ENCODE measurements at places on chromosomes 5 and 9. TPM values are rescaled to one million over a fixed set of nuclear protein-coding genes. Genes with fewer than 3 reads are reported as not detected.

OGN gene
- total RNA-seq, result 28.4 TPM

ARHGEF39 gene
- 0.46 TPM for total RNA-seq

EMB gene
- total RNA-seq, result 43.6 TPM

NADK2 gene
- total RNA-seq, result 31.8 TPM

KIAA0825 gene
- total RNA-seq, result 4.8 TPM

MYORG gene
- total RNA-seq, result 12.0 TPM

BASP1 gene
- 25.2 TPM for total RNA-seq

PCSK1 gene
- 18.5 TPM for total RNA-seq

C9orf43 gene
- total RNA-seq, result 0.33 TPM

PCDHGA8 gene
- 2.4 TPM for total RNA-seq

C5orf46 gene
- total RNA-seq, result not detected

ADAMTS16 gene
- total RNA-seq, result 0.05 TPM

RPP25L gene
- total RNA-seq, result 5.1 TPM

ATP10B gene
- total RNA-seq, result not detected

CCDC187 gene
- total RNA-seq, result not detected

PRKAA1 gene
- total RNA-seq, result 98.8 TPM

TMEM252 gene
- total RNA-seq, result not detected

IER5L gene
- 23.5 TPM for total RNA-seq

CDH12 gene
- not detected for total RNA-seq

IL9 gene
- not detected for total RNA-seq

TPRN gene
- total RNA-seq, result 4.2 TPM

IL5 gene
- not detected for total RNA-seq

LRRC26 gene
- not detected for total RNA-seq

BTNL3 gene
- not detected for total RNA-seq

TSLP gene
- 2.2 TPM for total RNA-seq

GFPT2 gene
- total RNA-seq, result 83.3 TPM

EGFL7 gene
- 118 TPM for total RNA-seq

DRD1 gene
- 0.14 TPM for total RNA-seq

ERAP2 gene
- total RNA-seq, result 4.8 TPM

RASGEF1C gene
- not detected for total RNA-seq

MYOZ3 gene
- 0.57 TPM for total RNA-seq

TPM2 gene
- total RNA-seq, result 3,529 TPM

ZNF483 gene
- 6.9 TPM for total RNA-seq

REEP2 gene
- total RNA-seq, result 12.5 TPM

INSYN2B gene
- 0.19 TPM for total RNA-seq

NUDT12 gene
- 10.0 TPM for total RNA-seq

CDH9 gene
- total RNA-seq, result not detected

PFDN1 gene
- 38.2 TPM for total RNA-seq

THBS4 gene
- 58.2 TPM for total RNA-seq

KCNIP1 gene
- 0.79 TPM for total RNA-seq

KCNT1 gene
- 0.28 TPM for total RNA-seq

SPINK13 gene
- not detected for total RNA-seq

POLR3G gene
- 1.5 TPM for total RNA-seq

SCGB3A2 gene
- not detected for total RNA-seq

FRMPD1 gene
- total RNA-seq, result 0.05 TPM

SLC6A18 gene
- total RNA-seq, result not detected

BRINP1 gene
- total RNA-seq, result 0.86 TPM

NUTM2G gene
- total RNA-seq, result not detected

TNFSF8 gene
- 2.9 TPM for total RNA-seq

GPR150 gene
- 0.23 TPM for total RNA-seq

MRRF gene
- total RNA-seq, result 27.7 TPM

IGIP gene
- total RNA-seq, result 26.6 TPM

TAF11L10 gene
- not detected for total RNA-seq

NEUROG1 gene
- total RNA-seq, result not detected

HTR1A gene
- total RNA-seq, result not detected

PSD2 gene
- 0.14 TPM for total RNA-seq

EGFLAM gene
- total RNA-seq, result 6.4 TPM
